ENCODE measurements at places on chromosomes 3 and 15.
A peak's percentile ranks its signal among the peaks of the same experiment; 100 is the strongest.

GRCh38 chr3:121918779-121919483 lies 24.7 kb downstream of the SLC15A2 start:
- no peak for DNase-seq

GRCh38 chr3:13114811-13115575 lies 41.8 kb upstream of the IQSEC1 start:
- no peak for DNase-seq

DNA sequence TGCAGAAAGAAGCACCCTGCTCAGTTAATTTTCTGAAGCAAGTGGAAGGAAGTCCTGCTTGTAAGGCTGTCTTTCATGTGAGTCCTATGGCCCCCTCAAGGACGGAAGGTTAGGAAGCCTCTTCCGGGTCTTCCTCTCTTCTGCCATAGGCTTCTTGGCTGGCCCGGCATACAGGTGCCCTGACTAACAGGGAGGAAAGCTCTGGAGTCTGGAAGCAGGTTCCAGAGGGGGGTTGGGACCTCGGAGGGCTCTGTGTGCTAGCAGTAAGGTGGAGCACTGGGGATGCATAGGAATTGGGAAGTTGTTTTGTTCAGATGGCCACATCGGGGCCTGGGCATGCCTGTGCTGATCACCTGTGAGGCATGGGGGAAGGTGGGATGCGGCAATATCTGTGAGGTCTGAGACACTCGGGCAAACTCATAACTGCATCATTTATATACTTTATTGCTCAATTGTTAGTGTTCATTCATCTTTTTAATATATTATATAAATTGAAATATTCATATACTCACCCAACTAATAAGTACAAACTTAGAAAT lies 49.6 kb downstream of the TRAK1 start:
- no peak for DNase-seq

- DNase-seq = no peak
Measured at GRCh38 chr15:86199467-86200145, 119.9 kb downstream of the AGBL1 start.

- DNase-seq = no peak
Measured at GRCh38 chr3:64318001-64318400, 92.7 kb upstream of the PRICKLE2 start.

GRCh38 chr15:55289011-55289745 lies 435 bp downstream of the RAB27A start:
- DNase-seq = no peak

GRCh38 chr3:159185443-159186050 lies 383.7 kb downstream of the MFSD1 start:
- no peak for DNase-seq

DNA sequence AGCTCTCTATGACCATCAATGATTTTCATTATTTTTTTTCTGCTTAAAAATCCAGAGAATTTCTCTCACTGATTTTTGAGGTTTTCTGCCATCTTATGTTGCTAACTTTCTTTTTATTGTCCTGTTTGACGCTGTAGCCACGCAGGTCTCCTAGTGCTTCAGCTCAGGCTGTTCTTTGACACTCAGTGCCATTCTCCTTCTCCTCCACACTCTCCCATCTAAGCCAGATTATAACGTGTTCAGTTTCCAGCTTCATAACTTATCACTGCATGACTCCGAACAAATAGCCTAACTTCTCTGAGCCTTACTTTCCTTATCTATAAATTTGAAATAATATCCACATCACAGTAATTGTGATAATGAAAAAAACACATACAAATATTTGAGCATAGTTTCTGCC lies 22.8 kb upstream of the ST3GAL6 start:
- DNase-seq = no peak

GRCh38 chr15:79923079-79923514 lies 26.3 kb upstream of the MTHFS start:
- DNase-seq = peak; percentile 56

GRCh38 chr3:70433091-70433490 lies 120.7 kb upstream of the MDFIC2 start:
- no peak for DNase-seq

- no peak for DNase-seq
Measured at GRCh38 chr3:193078996-193079753, 161.5 kb upstream of the MB21D2 start.

DNA sequence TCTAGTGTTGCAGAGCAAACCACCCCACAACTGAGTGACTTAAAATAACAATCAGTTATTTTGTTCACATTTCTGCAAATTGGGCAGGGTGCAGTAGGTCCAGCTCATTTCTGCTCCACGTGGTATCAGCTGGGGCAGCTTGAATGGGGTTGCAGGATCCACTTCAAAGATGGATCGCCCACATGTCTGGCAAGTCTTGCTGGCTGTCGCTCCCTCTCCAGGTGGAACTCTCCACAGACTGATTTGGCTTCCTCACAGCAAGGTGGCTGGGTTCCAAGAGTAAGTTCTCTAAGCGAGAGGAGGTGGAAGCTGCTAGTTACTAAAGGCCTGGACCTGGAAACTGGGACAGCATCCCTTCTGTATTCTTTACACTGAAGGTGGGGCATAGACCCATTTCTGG lies 213.3 kb downstream of the SLC9A9 start:
- no peak for DNase-seq

- no peak for DNase-seq
Measured at GRCh38 chr3:143172795-143173145, 53.2 kb downstream of the CHST2 start.
